ENCODE measurements at places on chromosomes 4 and X.

GRCh38 chr4:183966371-183966770 is 61.3 kb downstream of the STOX2 start:
- no peak for DNase-seq

DNA sequence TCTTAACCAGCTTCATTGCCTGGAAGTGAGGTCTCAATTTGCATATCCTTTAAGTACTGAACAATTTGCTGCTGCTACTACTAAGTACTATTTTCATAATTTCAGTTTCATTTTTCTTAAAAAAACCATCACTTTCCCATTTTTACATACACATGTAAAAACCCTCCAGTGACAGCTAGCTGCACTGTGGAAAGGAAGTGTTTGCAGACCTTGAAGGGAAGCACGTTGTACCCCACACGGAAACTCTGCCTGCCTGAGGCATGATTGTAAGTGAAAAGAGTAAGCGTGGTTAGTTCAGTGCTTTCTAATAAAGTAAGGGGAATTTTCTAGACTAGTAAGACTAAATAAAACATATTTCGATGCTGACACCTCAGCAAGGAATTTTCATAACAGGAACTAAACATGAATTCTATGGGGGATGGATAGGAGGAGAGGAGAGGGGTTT is 103.6 kb downstream of the RAPGEF2 start:
- DNase-seq = peak; percentile 45

GRCh38 chr4:75752637-75753036 is 28.3 kb downstream of the USO1 start:
- DNase-seq = no peak

DNA sequence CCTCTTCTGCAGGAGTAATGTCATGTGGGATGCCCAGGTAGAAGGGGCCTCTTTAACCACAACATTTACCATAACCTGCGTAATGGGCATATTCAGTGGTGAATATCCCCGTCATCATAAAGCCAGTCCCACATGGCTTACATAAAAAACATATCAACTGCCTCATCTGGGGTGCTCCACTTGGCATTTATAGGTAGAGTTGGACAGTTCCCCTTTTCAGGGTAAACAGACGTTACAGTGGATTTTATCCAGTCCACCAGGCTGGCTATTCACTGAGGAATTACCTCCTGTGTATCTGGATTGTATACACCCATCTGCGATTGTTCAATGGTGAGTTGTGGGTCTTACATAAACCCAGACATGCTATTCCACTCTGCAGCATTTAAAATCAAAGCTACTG is 70.7 kb upstream of the ANKRD17 start:
- DNase-seq = no peak

- no peak for DNase-seq
These were observed 22.8 kb upstream of the TBL1X start for GRCh38 chrX:9442056-9442455.

Data from stimulated activated CD4-positive, alpha-beta T cell treated with anti-CD3 and anti-CD28 coated beads, Interleukin-1b, Interleukin-23, amount 100 ng/mL, for 24 hours (primary cell).